ENCODE measurements at places on chromosomes 3 and 15. TPM values are rescaled to one million over a fixed set of nuclear protein-coding genes. Genes with fewer than 3 reads are reported as not detected.
A peak's percentile ranks its signal among the peaks of the same experiment; 100 is the strongest.

DNA sequence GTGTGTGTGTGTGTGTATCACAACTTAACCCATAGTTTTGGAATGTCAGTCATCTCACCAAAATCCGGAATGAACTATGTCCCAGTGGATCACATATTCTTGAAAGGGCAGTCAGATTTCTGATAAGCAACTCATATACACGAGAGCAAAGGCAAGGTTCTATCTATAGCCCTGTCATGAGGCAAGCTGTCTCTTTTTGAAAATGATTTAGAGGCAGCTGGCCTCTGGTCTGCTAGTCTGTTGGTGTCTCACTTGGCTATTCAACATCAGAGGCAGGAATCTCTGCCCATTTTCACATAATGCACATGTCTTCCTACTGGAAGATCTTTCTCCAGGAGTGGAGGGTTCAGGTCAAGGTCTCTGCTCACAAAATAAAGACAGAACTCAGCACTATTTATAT, 79.8 kb downstream of the CNTN6 start:
- no peaks in the 10 kb centered on the region for H3K27me3 ChIP-seq
- no peak for DNase-seq

GRCh38 chr15:40313531-40314398, 6.0 kb upstream of the PLCB2 start:
- DNase-seq: peak; percentile 52
- H3K27ac ChIP-seq: no peak overlapping the region
- no peak overlapping the region for H3K4me3 ChIP-seq
- H3K4me1 ChIP-seq: peaks cover 28% of the 10 kb centered on the region
- H3K36me3 ChIP-seq: no peaks in the 10 kb centered on the region

GRCh38 chr15:97502038-97502437, 458.5 kb upstream of the ARRDC4 start:
- H3K27ac ChIP-seq: no peak overlapping the region
- no peaks in the 10 kb centered on the region for H3K4me1 ChIP-seq

DNA sequence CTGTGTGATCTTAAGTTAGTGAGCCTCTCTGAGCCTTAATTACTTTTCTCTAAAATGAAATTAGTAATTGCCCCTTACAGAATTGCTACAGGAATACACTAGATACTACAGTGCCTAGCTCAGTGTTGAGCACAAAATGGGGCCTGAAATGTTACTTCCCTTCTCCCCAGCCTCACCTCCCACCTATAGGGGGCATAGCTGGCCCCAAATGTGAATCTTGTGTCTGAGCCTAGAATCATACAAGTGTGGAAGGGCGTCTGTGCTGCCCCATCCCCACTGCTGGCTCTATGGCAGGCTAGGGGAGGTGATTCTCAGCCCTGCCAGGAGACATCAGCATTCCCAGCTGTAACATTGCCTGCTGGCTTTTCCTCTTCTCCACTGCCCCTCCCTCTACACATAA, 42.7 kb downstream of the IFT122 start:
- no peaks in the 10 kb centered on the region for H3K36me3 ChIP-seq
- H3K4me3 ChIP-seq: no peak overlapping the region
- no peaks in the 10 kb centered on the region for H3K4me1 ChIP-seq

GRCh38 chr3:46314517-46314916, 39.4 kb upstream of the CCR2 start:
- no peak overlapping the region for H3K27ac ChIP-seq
- no peaks in the 10 kb centered on the region for H3K36me3 ChIP-seq
- no peak for DNase-seq
- H3K4me1 ChIP-seq: peaks cover 4% of the 10 kb centered on the region

- H3K36me3 ChIP-seq: no peaks in the 10 kb centered on the region
- H3K4me3 ChIP-seq: no peak overlapping the region
- H3K4me1 ChIP-seq: no peaks in the 10 kb centered on the region
- H3K27me3 ChIP-seq: no peaks in the 10 kb centered on the region
- no peak overlapping the region for H3K27ac ChIP-seq
- DNase-seq: no peak
Measured at GRCh38 chr3:38116471-38117162, 20.3 kb downstream of the ACAA1 start.

DNA sequence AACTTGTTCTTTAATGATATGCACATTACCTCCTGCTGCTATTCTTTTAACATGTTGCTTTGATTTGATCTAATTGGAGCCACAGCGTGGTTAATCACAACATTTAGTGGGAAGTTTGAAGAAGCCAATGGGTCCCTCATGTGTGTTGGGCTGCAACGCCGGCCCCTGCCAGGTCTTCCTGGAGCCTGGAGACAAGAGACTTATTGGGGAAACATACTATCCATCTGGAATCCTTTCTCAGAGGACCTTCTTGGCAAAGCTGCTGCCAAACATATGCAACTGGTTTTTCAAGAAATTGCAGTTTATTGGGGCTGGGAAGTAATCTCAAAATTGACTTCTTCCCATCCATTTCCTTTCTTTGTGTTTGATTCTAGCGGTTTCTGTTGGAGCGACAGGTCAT, 396.3 kb upstream of the PROK2 start:
- peaks cover 9% of the 10 kb centered on the region for H3K4me1 ChIP-seq
- DNase-seq: no peak
- H3K27me3 ChIP-seq: no peaks in the 10 kb centered on the region

- no peak overlapping the region for H3K27ac ChIP-seq
- H3K4me3 ChIP-seq: no peak overlapping the region
- H3K4me1 ChIP-seq: no peaks in the 10 kb centered on the region
- no peak for DNase-seq
Measured at GRCh38 chr3:55903680-55904079, 416.6 kb upstream of the WNT5A start.

CA12 gene
- total RNA-seq: not detected
